A549 treated with CpdA at 1 μM for 4 hours (cell line): ENCODE measurements at places on chromosomes 13 and 19. TPM values are rescaled to one million over a fixed set of nuclear protein-coding genes. Genes with fewer than 3 reads are reported as not detected.

Gene EFNA2
- total RNA-seq, result 0.98 to 2.3 TPM (median 1.7 TPM) in 5 replicates

Gene CBLC
- not detected in 5 replicates for total RNA-seq

Gene TMEM86B
- 2.7 to 6.3 TPM (median 5.5 TPM) in 5 replicates for total RNA-seq

Gene KIR2DL3
- total RNA-seq, result not detected in 5 replicates

Gene NLRP9
- not detected in 5 replicates for total RNA-seq

Gene IRGC
- total RNA-seq, result not detected in 5 replicates

Gene FREM2
- not detected in 5 replicates for total RNA-seq

Gene DZIP1
- total RNA-seq, result 11.5 to 16.6 TPM (median 14.3 TPM) in 5 replicates

Gene TEX29
- total RNA-seq, result 0.19 to 0.51 TPM (median 0.20 TPM) in 3 of 5 replicates, not detected in the others

Gene NDUFS7
- 69.3 to 82.1 TPM (median 71.5 TPM) in 5 replicates for total RNA-seq

Gene ICAM1
- 3.4 to 7.4 TPM (median 4.9 TPM) in 5 replicates for total RNA-seq

Gene OVOL3
- total RNA-seq, result 0.17 to 0.43 TPM (median 0.23 TPM) in 3 of 5 replicates, not detected in the others

Gene ZNF85
- 0.11 to 0.30 TPM (median 0.14 TPM) in 3 of 5 replicates, not detected in the others for total RNA-seq

Gene SPRED3
- total RNA-seq, result 1.6 to 3.4 TPM (median 2.7 TPM) in 5 replicates

Gene SBK3
- total RNA-seq, result 1.8 to 2.7 TPM (median 2.3 TPM) in 5 replicates

Gene MCEMP1
- not detected in 5 replicates for total RNA-seq

Gene BORA
- total RNA-seq, result 7.7 to 12.2 TPM (median 8.5 TPM) in 5 replicates

Gene FFAR3
- total RNA-seq, result not detected in 5 replicates

Gene SNRPD2
- total RNA-seq, result 757 to 952 TPM (median 803 TPM) in 5 replicates

Gene ATCAY
- total RNA-seq, result 0.05 to 0.12 TPM (median 0.11 TPM) in 4 of 5 replicates, not detected in the other

Gene MPND
- total RNA-seq, result 4.7 to 12.2 TPM (median 11.2 TPM) in 5 replicates

Gene HSD17B14
- 13.8 to 16.7 TPM (median 14.3 TPM) in 5 replicates for total RNA-seq

Gene LYPD5
- total RNA-seq, result 0.21 to 0.44 TPM (median 0.34 TPM) in 3 of 5 replicates, not detected in the others
